Activated T-helper 17 cell treated with anti-CD3 and anti-CD28 coated beads, Interleukin-2, amount 50 U/mL, for 72 hours (primary cell): ENCODE measurements at places on chromosomes 1 and 21. TPM values are rescaled to one million over a fixed set of nuclear protein-coding genes. Genes with fewer than 3 reads are reported as not detected.

The NUAK2 gene
- 1.2 TPM for total RNA-seq

- no peaks in the 10 kb centered on the region for H3K4me1 ChIP-seq
- no peak for ATAC-seq
- no peak overlapping the region for H3K4me3 ChIP-seq
- H3K27ac ChIP-seq: no peak overlapping the region
These were observed 61.7 kb upstream of the DNAJC6 start for GRCh38 chr1:65247419-65248359.

DNA sequence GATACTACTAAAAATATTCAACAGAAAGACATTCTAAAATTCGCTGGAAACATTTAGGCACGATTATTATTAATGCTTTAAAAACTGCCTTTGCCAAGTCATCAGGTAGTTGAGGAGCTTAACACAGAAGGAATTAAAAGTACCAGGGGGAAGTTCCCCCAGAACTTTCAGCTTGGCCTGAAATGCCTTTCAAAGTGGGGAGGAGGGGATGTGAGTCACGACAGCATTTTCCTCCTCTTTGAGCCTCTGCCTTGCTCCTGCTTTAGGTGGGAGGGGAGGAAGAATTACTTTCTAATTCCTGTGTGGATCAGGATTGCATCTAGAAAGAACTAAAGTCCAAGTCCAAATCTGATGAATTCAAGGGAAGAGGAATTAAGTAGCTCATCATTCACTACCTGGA is 183.7 kb downstream of the CLIC6 start:
- peaks cover 22% of the 10 kb centered on the region for H3K4me1 ChIP-seq
- peak; percentile 65 for ATAC-seq

DNA sequence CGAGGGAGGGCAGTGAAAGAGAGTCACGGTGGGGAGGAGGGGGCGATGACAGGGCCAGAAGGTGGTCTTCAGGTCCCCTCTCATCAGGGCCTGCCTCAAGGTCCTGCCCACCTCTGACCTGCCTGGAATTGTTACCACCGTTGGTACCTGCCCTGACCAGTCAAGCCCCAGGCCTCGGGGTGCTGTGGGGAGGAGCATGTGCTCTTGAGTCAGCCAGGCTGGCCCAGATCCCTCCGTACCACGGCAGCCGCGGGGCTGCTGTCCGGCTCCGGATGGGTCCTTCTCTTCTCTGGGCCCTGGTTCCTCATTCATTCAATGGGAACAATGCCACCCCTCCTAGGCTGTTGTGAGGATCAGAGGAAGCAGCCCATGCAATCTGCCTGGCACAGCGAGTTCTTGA is 22.0 kb downstream of the SERINC2 start:
- H3K36me3 ChIP-seq: no peaks in the 10 kb centered on the region
- peak; percentile 11 for ATAC-seq
- peaks cover 11% of the 10 kb centered on the region for H3K27me3 ChIP-seq
- H3K4me3 ChIP-seq: no peak overlapping the region

GRCh38 chr1:200437556-200438203 is 27.8 kb upstream of the ZNF281 start:
- H3K27me3 ChIP-seq: no peaks in the 10 kb centered on the region
- ATAC-seq: peak; percentile 82
- H3K4me3 ChIP-seq: peak overlapping the region; percentile 75
- H3K36me3 ChIP-seq: no peaks in the 10 kb centered on the region
- peaks cover 10% of the 10 kb centered on the region for H3K4me1 ChIP-seq
